ENCODE measurements at places on chromosomes 1 and 21.

GRCh38 chr21:36973986-36974850 lies 7.7 kb upstream of the HLCS start:
- DNase-seq = no peak

DNA sequence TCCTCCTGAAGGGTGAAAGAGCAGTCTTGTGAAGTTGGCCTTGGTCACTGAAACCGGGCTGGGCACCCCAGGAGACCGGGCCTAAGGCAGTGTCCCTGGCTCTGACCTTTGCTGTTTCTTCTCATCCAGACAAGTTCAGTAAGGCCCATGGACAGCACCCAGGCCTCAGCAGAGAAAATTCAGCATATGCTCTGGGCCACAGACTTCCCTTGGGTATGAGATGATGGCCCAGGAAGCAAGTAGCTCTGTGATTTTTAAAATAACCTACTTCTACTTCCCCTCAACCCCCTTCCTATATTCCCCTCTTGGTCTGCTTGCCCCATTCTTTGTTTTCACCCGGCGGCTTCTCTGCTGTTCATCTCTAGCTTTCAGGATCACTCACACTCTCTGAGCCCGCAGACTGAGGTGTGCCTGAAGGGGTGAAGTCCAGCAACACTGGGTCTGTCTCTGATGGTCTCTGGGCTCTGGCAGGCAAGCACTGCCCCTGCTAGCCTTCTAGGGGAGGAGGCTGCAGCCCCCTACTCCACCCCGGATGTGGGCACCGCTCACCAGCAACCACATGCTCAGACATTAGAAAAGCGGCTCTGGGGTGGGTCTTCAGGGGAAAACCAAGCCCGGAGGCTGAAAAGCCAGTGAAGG lies 2.9 kb upstream of the GPR25 start:
- DNase-seq = no peak

DNA sequence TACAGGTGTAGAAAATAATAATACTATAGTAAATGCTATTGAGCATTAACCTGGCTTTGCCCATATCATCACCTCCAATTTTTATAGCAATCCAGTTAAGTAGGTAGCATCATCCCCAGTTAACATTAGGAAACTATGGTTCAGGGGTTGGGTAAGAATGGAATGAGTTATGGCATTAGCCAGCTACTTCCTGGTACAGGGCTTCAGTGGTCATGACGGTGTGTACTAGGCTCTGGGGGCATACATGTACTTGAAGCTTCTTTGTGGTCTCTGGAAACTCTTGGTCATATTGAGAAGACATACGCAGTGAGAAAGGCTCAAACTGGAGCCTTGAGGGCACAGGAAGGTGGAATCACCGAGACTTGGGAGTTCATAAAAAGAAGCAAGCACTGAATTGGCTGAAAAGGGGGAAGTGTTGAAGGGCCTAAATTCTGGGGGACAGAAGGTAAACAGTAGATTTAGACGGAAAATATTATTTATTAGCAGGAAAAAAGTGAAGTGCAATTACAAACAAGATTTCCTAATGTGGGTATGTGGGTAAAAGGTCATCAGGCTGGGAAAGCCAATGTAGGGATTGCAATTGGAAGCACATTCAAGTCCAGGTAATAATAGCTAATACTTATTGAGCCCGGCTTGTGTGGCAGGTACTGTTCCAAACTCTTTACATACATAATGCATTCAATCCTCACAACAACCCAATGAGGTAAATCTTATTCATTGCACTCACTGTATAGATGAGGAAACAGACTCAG lies 114.2 kb upstream of the ATP1A1 start:
- DNase-seq = no peak

- no peak for DNase-seq
Measured at GRCh38 chr1:29832936-29833335, 596.6 kb downstream of the PTPRU start.

- no peak for DNase-seq
Measured at GRCh38 chr1:238006779-238007178, 116.1 kb upstream of the ZP4 start.

DNA sequence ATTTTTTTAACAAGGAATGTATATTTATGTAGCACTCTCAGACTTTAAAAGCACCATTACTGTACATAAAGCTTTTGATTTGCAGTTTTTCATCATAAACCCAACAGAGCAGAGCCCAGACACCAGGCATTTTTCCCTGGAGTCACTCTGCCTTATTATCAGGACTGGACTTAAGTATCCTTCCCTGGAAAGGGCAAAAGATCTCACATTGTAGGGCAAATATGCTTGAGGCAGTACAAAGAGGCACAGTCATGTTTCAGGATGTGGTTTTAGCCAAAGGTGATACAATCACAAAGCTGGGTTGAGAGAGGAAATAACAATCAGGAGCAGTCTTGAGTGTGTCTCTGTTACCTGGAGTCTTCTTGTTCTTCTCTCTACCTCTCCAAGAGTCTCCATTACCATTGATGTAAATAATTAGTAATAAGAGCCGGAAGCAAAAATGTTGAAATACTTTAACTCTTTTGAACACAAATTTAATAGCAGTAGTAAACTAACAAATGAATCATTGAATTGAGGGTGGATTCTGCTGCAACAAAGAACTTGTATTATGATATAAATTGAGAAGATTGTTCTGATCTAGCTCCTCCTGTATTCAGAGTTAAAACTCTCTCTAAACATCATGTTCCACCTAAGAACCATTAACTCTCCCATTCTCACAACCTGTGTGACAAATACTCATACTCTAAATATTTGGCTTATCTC lies 160.5 kb downstream of the LTN1 start:
- peak; percentile 67 for DNase-seq

- peak; percentile 64 for DNase-seq
Measured at GRCh38 chr1:2554621-2555387, 1.4 kb upstream of the TNFRSF14 start.

DNA sequence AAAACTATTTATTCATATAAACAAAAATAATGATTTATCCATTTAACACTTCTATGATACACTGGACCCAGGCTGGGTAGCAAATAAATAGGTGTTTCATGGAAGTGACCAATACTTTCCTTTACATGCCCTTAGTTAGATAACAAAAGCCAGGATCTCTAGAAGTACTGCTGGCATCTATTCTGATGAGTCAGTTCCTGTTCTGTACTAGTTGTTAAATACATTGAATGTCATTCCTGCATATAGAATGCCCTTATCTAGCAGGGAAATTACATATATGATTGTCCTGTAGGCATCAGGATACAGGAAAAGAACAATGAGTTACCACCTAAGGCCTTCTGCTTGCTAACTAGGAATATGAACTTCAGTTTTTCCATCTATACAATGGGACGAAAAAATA lies 130.8 kb downstream of the HFM1 start:
- no peak for DNase-seq

- DNase-seq = no peak
Measured at GRCh38 chr1:247370786-247371732, 39.4 kb upstream of the ZNF496 start.

GRCh38 chr21:41135746-41136145 lies 32.2 kb upstream of the BACE2 start:
- DNase-seq = no peak

- DNase-seq = no peak
Measured at GRCh38 chr1:168499688-168500049, 44.1 kb downstream of the XCL2 start.

DNA sequence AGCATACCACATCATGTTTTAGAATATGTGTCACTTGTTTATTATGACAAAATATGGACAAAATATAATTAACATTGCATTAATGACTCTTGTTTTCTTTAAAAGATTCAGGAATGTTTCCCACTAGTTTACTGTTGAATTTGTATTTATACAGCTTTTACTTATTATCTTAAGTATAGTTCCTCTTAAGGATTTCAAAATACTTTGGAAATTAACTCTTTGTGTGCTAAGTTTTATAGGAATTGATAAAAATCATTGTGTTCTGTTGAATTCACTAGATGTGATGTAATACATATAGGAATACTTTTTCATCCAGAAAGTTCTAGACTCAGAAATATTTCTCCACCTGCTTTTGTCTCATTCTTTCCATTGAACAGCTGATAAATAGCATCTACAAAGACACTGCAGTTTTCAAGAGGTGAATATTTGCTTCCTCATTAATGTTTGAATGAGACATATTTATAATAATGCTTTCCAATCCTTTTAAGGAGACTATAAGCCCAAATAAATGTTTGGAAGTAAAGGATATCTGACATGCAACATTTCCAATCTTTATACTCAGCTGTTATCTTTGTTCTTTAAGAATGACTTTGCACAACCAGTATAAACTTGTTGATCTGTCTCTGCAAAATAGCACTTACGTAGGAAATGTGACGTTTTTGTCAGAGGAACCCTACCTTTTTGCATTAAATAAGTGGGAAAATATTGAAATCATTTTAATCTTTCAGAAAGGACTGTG lies 38.4 kb upstream of the SAMSN1 start:
- no peak for DNase-seq

DNA sequence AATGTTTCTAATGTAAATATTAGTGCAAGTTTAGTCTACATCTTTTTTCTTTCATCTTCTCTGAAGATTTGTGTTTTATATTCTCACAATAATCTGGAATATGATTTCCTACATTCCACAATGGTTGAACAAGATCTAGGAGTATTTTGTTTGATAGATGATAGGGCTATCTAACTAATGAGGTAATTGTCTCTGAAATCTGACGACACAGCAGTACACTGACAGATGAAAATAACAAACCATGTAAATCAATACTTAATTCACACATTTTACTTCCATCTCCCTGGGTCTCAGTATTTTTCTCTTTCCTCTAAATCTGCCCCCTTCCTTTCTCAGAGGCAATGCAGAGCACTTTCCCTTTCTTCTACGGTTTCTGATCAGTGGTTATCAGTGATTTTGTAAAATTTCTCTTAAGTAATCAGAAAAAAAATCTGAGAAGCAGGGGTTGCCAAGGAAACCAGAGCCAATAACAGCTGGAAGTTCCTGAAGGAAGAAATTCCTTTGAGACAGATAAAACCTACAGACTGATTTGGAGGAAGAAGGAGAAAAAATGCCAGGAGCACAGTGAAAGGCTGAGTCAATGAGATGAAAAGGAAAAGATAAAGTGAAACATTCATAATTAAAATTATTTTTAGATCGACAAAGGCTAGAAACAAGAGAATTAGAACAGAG lies 7.3 kb upstream of the ANKRD13C start:
- DNase-seq = no peak

GRCh38 chr1:50977575-50978143 lies 7.6 kb downstream of the CDKN2C start:
- DNase-seq = peak; percentile 28

DNA sequence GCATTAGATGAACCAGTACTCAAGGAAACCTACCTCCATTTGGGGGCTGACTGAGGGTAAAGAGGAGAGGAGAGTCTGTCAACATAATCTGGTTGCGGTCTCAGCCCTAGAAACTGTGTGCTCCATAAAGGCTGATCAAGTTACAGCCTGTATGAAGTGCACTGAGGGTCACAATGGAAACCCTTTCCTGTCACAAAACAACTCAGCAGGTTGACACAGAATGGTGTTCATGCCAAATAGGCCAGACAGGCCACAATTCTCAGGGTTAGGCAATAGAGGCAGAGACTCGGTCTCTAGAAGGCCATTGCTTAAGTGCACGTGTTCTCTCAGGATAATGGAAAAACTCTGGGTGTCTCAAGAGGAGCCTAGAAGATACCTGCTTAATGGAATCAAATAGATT lies 4.1 kb upstream of the ANKRD35 start:
- no peak for DNase-seq
